ENCODE measurements at places on chromosomes 6 and 20.

DNA sequence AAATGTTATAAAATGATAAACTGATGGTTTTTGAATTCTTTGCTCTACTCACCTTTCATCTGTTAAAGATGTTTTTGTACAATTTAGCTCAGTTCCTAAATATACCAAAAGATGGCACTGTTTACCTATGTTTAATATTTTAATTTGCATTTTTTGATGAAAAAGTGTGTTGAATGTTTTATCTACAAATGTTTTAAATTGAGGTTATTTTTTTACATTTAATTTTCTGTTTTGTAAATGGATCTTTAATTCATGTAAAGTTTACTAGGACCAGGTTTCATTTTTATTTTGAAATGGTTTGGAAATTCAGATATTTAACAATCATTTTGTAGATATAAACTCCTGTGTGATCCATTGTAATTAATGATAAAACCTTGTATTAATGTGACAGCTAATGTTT lies 30.0 kb downstream of the CDKAL1 start:
- no peak for DNase-seq

- DNase-seq: no peak
These were observed 2.1 kb upstream of the RPS12 start for GRCh38 chr6:132812255-132812732.

DNA sequence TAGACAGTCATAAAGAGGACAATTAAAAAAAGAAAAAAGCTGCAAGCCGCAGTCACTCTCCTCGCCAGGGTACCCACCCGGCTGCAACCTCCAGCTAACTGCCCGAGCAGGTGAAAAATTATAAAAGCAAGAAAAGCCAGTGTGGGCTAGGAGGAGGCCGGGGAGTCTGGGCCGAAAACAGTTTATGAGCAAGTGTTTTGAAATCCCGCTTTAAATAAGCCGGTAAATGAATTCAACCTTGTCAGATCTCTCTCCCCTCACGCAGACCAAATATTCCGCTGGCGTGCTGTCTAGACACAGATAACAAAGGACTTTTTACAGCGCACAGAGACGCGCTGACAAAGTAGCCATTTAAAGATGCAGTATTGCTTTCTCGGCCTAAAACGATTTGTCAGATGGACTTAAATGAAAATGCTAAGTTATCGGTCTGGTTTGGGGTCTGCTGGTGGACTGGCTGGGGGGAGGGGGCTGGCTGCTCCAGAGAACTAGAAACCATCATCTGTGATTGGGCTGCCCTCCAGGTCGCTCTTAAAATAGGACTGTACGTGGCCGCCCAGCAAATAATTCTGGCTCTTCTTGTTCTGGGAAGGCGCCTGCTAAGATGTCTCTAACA lies 24.6 kb downstream of the PMEPA1 start:
- no peak for DNase-seq

DNA sequence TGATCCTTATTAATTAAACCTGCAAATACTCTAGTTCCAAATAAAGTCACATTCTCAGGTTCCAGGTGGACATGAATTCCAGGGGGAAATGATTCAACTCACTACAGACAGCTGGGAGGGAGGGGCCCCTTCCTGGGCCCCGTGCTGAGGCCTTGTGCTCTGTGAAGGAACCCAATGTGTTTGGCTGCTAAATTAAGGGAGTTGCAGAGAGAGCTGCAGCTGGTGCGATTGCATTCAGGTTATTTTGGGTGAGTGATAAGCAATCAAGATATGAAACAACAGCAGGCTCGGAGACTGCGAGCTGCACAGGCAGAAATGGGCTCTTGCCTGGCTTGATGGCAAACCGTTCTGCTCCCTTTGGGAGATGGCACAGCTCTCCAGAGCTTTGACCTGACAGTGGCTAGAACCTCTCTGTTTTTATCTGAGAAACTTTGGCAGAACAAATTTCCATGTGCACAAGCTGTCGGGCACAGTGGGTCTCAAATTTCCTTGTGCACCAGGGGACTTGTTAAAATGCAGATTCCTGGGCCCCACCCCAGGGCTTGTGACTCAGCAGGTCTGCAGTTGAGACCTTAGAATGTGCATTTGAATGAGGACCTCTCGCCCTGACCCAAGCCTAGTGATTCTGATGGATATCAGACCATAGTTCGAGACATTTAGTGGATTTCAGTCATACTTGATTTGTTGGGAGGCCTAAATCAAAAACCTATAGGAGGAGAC lies 9.8 kb downstream of the MAPK13 start:
- DNase-seq: no peak

GRCh38 chr6:97038437-97038836 lies 113.9 kb downstream of the KLHL32 start:
- no peak for DNase-seq

- DNase-seq: no peak
These were observed 48.0 kb downstream of the PHIP start for GRCh38 chr6:79030023-79030422.

- no peak for DNase-seq
These were observed 11.0 kb upstream of the SNRPC start for GRCh38 chr6:34746104-34746846.
